GM12878 (cell line): ENCODE measurements at places on chromosomes 2 and 18.

DNA sequence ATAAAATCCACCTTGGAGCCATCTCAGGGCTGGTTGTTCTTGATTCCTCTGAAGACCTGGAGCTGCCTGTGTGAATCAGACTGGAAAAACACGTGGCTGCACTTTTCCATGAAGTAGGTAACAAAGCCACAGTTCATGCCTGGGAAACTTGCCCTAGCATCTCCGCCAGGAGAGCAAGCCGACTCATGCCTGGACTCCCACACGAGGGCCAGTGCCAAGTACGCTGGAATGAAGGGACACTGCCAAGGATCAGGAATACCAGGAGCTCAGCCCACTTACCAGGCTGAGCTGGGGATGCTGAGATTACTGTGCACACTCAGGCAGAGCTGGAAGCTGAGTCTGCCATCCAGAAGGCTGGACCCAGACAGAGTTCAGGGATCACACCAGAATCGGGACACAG, 10.9 kb upstream of the FHL2 start:
- no peak for DNase-seq

GRCh38 chr2:51650769-51651168, 618.8 kb upstream of the NRXN1 start:
- DNase-seq, result no peak

DNA sequence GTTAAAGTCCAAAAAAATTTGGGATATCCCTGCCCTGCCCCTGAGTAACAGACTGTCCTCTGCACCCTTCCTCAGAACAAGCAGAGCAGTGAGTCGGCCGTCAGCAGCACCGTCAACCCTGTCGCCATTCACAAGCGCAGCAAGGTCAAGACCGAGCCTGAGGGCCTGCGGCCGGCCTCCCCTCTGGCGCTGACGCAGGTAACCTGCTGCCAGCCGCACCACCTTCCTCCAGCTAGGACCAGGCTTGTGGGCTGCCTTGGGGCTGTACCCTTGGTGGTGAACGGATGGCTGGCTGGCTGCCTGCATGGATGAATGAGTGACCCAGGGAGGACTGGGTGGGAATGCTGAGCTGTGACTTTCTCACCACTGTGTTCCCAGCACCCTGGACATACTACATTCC, 236.2 kb downstream of the GLI2 start:
- DNase-seq, result no peak

GRCh38 chr2:25905126-25905525, 26.8 kb upstream of the ASXL2 start:
- no peak for DNase-seq

DNA sequence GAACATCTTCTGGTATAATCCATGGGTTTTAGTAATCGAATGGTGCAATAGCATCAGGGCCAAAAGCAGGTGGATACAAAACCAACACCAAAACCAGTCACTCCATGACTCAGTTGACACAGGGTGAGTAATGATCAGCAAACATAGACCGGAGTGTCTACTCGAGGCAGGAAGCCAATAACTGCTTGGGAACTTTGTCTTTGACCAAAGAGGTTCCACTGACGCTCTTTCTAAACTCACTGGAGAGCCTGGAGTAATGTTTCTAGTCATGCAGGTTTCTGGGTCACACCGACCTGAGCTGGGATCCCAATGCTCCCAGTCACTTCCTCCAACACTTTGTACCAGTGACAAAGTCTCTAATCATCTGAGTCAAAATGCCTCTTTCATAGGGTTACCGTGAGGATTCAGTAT, 30.9 kb downstream of the MREG start:
- peak; percentile 57 for DNase-seq

DNA sequence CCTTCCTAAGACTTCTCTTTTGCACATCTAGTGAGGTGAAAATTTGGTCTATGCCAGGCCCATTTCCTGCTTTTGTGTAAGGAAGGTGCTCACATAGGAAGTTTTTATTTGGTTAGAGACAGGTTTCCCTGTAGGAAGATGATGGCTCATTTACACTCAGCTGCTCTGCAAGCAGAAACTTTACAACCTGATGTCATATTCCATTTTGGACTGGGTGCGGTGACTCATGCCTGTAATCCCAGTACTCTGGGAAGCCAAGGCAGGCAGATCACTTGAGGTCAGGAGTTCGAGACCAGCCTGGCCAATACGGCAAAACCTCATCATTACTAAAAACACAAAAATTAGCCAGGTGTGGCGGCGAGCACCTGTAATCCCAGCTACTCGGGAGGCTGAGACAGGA, 35.8 kb downstream of the CASP10 start:
- no peak for DNase-seq

DNA sequence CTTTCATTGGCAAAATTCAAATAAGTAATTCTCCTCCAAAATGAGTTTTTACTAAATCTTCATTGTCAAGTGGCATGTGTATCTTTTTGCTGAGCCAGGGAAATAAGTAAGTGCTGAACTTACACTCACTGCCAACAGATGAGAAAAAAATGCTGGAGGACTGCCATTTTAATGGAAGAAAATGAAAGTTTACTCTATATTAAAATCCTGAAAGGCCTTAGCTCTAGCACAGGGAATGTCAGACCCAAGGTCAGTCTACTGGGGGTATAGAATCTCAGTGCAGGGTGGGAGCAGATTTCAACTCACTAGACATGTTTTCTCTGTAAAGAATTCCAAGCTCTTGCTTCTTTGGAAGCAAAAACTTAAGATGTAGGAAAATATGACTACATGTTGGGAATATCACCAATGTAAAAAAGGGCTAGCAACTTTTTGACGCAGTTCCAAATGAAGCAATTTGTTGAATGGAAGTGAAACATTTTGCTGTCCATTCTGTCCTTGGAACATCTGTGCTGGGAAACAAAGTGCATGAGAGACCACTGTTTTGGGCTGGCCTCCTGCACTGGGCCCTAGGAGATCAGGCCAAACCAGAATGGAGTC, 127.0 kb downstream of the ST6GAL2 start:
- no peak for DNase-seq

GRCh38 chr2:158239271-158239670, 137.6 kb downstream of the UPP2 start:
- DNase-seq, result no peak

- DNase-seq, result no peak
Measured at GRCh38 chr2:216235896-216236295, 126.7 kb downstream of the XRCC5 start.
